ENCODE measurements at places on chromosomes 11 and 22. TPM values are rescaled to one million over a fixed set of nuclear protein-coding genes. Genes with fewer than 3 reads are reported as not detected.

DNA sequence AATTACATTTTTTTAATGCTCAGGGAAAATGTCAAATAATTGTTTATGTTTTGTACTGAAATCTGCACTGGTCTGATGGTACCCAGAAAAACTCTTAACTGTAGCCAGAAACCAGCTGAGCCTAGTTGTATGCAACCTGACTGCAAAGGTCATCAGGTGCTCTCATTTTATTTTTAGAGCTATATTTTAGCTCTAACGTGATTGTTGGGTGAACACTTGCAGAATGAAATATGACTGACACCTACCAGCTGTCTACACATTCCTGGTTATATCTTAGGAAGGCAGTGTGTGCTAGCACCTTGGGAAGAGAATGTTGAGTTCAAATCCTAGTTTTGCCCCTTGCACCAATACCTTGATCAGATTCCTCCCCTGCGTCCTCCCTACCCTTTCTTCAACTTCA, 23.6 kb downstream of the PTPRJ start:
- DNase-seq = no peak

GRCh38 chr22:50115693-50116092, 25.9 kb downstream of the MOV10L1 start:
- DNase-seq = no peak

GRCh38 chr11:6648501-6648900, 7.1 kb downstream of the DCHS1 start:
- no peak for DNase-seq

- DNase-seq = no peak
Measured at GRCh38 chr11:69305885-69306540, 12.1 kb downstream of the MYEOV start.

DNA sequence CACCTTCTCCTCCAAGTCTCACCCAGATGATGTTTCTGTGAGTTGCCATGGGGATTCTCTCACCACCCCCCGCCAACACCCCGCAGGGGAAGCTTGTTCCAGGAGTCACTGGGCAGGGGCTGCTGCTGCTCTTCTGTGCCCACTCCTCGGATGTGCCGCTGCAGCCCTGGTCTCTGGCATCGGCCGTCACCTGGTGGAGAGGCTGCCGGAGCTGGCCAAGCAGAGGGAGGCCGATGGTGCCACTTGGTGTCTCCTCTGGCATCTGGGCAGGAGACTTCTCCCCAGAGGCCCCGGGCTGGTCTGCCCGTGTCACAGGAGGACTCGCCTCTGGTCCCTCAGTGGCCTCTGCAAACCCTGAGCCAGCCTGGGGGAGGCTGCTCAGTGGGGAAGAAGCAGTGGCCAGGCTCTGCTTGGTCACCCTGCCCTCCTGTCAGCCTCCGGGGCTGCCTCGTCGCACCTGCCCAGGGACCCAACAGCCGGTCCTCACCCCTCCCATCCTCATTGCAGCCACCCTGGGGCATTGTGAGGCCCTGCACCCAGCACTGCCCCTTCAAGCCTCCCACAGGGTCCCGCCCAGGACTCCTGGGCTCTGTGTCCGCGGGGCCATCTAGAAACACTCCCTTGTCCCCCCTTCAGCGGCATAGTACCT, 424 bp upstream of the ADORA2A start:
- DNase-seq = no peak

GRCh38 chr22:46350646-46351045, 15.1 kb downstream of the TRMU start:
- DNase-seq = no peak

DNA sequence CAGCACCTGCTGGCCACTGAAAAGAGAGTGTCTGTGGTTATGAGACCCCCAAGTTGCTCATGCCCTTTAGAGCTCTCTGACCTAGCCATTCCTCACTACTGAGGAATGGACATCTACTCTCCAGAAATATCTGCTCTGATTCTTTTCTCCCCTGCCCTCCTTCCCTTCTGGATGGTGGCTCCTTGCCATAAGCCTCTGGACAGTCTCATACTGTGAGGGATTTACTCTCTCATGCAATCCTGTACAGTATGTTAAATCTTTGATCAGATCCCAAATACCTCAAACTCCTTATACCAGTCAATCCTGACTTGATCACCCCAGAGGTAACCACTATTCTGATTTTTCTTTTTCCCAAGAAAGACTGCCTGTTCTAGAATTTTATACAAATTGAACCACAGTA, 80.7 kb downstream of the ARHGAP20 start:
- no peak for DNase-seq

GRCh38 chr11:131488238-131488637, 117.8 kb downstream of the NTM start:
- no peak for DNase-seq

DNA sequence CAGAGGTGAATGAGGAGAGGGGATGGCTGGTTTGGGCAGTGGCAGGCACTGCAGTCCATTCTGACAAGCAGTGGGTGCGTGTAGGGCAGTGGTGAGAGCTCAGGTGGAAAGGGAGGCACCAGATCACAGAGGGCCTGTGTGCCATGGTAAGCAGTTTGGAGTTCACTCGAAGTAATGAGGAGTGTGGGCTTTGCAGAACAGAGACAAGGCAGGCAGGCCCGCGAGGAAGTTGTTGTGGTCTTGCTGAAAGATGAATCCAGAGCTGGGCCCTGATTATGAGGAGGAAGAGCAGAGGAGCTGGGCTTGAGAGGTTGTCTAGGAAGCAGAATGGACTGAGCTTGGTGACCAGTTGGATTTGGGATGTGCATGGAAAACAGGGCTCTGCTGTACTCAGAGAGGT, 1.6 kb upstream of the DNAJB13 start:
- DNase-seq = no peak

GRCh38 chr22:42069801-42070516, 653 bp downstream of the NAGA start:
- no peak for DNase-seq

DNA sequence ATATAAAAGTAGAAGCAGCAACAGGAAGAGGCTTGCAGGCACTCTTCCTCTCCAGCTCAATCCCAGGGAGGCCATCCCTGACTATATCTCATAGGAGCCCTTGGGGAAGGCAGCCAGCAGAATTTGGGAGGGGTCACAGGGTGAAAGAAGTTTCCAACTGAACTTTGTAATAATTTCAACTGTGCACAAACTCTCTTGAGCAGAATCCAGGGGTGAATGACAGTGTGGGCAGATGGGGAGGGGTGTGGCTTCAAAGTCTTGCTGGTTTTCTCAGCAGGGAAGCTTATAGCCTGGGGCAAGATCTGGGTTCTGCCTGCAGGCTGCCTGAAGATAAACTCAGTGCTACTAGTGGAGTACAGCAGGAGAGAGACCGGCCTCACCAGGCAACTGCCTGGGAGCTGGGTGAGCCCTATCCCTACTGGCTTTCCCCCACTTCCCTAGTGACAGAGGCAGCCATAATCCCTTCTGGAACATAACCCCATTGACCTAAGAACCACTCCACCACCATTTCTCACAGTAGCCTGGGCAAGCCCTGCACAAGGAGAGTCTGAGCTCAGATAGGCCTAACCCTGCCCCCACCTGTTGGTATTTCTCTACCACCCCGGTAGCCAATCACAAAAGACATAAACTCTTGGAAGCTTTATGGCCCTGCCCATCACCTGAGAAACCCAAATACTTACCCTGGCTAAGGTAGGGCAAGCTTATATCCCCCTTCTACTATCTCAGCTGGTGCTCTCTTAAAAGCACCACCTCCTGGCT, 17.8 kb upstream of the TTC12 start:
- no peak for DNase-seq

DNA sequence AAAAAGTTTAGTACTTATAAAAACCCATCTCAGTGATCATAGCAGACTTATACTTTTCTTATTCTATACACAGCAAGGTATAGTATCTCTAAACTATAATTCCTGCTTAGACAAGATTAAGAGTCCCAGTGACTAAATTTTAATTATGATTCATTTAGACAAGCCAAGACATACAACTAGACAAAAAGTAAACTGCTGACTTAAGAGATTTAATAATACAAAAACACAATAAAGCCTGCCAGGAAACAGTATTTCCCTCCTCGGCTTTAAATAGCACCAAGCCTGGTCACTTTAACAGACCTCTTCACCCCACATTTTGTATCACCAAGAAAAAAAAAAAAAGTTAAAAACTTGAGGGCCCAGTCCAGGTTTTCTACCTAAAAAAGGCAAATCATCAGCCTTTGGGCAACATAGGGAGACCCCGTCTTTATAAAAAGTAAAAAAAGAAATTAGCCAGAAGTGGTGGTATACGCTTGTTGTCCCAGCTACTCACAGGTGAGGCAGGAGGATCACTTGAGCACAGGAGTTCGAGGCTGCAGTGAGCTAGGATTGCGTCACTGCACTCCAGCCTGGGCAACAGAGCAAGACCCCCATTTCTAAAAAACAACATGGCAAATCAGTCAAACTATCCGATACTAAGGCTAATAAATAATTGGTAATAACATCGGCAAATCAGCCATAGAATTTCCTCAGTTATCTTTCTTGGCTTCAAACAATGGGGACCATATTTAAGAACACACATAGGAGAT, 53.8 kb downstream of the SIK3 start:
- DNase-seq = no peak

- no peak for DNase-seq
Measured at GRCh38 chr11:45436118-45436517, 150.0 kb upstream of the SYT13 start.

DNA sequence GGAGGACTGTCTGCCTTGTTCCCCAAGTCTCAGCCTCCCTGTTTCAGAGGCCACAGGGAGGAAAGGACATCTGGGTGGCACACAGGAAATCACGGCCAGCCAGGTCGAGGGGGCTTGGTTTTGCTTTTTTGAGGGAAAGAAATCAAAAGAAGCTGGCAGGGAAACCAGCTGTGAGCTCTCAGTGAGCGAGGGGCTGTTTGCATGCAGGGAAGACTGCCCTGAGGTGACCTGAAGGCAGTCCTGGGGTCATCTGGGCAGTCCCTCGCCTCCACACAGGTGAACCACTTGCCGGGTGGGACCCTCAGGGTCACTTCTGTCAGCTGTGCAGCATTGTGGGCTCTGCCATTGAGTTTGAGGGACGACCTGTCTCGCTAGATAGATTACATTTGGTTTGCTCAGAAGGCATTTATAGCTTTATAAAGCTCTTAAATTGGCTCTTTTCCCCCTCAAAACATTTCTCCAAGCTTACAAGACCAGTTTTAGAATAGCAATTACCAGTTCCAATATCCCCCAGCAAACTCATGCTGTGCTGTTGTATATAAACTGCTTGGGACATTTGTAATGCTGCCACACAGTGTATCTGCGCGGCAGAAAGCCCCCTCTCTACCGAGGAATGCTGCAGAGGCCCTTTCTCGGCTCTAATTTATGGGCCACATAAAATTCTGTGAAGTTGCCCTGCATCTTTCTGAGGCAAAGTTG, 28.3 kb downstream of the PKNOX2 start:
- no peak for DNase-seq

- no peak for DNase-seq
Measured at GRCh38 chr22:41812805-41813545, 12.5 kb downstream of the CCDC134 start.

- peak; percentile 94 for DNase-seq
Measured at GRCh38 chr11:65468874-65469333, 29.9 kb upstream of the MALAT1 start.

GRCh38 chr11:2791521-2792380, 92.0 kb upstream of the KCNQ1OT1 start:
- DNase-seq = peak; percentile 40

- no peak for DNase-seq
Measured at GRCh38 chr22:25067851-25068421, 115.4 kb downstream of the KIAA1671 start.

- no peak for DNase-seq
Measured at GRCh38 chr11:87739766-87740165, 435.5 kb downstream of the RAB38 start.

DNA sequence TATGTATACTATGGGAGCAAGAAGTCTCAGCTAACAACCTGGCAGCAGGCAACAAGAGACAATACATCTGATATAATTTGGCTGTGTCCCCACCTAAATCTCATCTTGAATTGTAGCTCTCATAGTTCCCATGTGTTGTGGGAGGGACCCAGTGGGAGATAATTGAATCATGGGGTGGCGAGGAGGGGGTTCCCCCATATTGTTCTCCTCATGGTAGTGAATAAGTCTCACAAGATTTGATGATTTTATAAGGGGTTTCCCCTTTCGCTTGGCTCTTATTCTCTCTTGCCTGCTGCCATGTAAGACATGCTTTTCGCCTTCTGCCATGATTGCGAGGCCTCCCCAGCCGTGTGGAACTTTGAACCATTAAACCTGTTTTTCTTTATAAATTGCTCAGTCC, 6.2 kb downstream of the DNAJC24 start:
- no peak for DNase-seq

GRCh38 chr11:120063686-120064340, 74.1 kb downstream of the TRIM29 start:
- DNase-seq = no peak

DNA sequence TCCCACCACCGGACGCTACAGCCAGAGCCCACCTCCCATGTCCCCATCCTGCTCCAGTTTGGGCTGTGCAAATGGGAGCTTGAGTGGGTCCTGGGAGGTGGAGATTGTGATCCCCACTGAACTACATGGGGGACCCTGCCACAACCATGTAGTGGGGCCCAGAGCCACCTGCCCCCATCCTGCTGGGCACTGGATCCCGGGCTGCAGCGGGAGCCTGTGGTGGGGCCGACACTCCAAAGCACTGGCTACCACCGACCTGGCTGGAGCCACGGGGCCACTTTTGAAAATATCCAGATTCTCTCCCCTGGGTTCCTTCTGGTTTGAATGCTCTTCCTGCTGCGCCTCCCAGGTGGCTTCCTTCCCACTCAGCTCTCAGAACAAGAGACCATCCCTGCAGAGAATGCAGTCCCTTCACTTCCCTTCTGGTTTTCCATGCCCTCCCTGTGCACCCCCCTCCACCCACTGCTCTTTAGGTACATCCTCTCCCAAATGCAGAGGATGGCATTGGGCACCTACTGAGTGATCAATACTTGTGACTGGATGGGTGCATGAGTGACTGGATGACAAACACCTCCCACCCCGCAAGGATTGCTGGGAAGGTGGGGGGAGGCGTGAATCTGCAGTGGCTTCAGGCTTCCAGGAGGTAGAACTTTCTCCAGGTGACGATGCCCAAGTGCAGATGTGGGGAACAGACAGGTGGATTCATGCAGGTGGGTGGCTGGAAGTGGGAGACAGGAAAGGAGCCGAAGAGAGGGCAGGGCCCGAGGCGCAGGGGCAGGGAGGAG, 846 bp upstream of the UNC93B1 start:
- DNase-seq = peak; percentile 12

Gene SCGB1D2
- not detected for total RNA-seq

Gene KIRREL3
- 0.76 TPM for total RNA-seq

Gene HEPN1
- not detected for total RNA-seq

Gene KCNC1
- 0.20 TPM for total RNA-seq

Gene SCN3B
- 0.79 TPM for total RNA-seq

Gene SLC17A6
- 0.24 TPM for total RNA-seq

Gene RTN4R
- total RNA-seq = 27.0 TPM

Gene APOA5
- total RNA-seq = 0.20 TPM

Gene SLC5A1
- not detected for total RNA-seq

Gene CD6
- 0.53 TPM for total RNA-seq

Gene CARD16
- total RNA-seq = not detected

Gene NRGN
- total RNA-seq = 2.9 TPM

Gene PDGFD
- total RNA-seq = 2.9 TPM

Gene THY1
- total RNA-seq = 376 TPM

Gene FGF19
- total RNA-seq = 18.6 TPM

Gene CLDN5
- 1.9 TPM for total RNA-seq

Gene PIK3C2A
- 105 TPM for total RNA-seq

All from WTC11 (cell line).